ENCODE measurements at places on chromosomes 6 and 20. TPM values are rescaled to one million over a fixed set of nuclear protein-coding genes. Genes with fewer than 3 reads are reported as not detected.

- H3K4me3 ChIP-seq, result no peak overlapping the region
- H3K4me1 ChIP-seq, result no peaks in the 10 kb centered on the region
These were observed 20.9 kb upstream of the POM121L2 start for GRCh38 chr6:27332692-27333641.

DNA sequence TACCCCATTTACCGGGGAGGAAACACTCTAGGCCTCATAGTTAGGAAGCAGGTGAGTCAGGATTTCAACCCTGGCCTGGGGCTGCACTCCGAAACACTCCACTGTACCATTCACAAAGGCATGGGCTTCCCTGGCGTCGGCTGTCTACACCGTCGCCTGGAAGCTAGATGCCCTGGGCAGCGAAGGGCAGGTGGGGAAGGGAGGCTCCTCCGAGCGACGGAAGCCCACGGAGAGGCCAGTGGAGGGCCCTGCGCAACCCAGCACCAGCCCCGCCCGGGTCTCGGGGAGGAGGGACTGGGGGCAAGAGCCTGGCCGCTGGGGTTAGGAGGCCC, 16.1 kb downstream of the SDCBP2 start:
- no peak for DNase-seq
- H3K36me3 ChIP-seq, result no peaks in the 10 kb centered on the region
- peaks cover 10% of the 10 kb centered on the region for H3K4me1 ChIP-seq
- H3K27me3 ChIP-seq, result no peaks in the 10 kb centered on the region
- H3K27ac ChIP-seq, result no peak overlapping the region
- no peak overlapping the region for H3K4me3 ChIP-seq

DNA sequence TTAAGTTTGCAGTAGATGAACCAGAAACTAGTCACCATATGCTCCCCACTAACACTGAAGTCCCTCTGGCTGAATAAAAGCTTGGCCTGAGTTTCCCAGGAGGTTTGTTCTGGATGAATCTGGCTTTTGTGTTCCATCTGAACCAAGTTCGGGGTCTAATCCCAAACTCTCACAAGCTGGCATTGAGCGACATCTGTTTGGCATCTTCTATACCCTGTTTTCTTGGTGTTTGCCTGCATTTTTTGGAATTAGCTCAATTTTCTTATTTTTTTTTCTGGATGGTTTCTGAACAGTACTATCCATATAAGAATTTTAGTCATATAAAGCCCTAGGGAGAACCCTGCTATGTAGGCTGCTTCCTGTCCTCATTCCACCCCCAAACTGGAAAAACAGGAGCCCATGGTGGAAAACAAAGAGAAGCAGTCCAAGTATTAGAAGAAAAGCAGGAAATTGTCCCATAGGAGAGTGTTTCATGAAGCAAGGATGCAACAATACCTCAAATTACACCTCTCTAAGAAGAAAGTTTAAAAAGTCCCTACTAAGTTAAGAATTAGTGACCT, 737.1 kb downstream of the DHX35 start:
- no peak overlapping the region for H3K4me3 ChIP-seq
- no peak for DNase-seq
- H3K4me1 ChIP-seq, result peaks cover 9% of the 10 kb centered on the region
- H3K27me3 ChIP-seq, result no peaks in the 10 kb centered on the region

- H3K27ac ChIP-seq, result no peak overlapping the region
- DNase-seq, result no peak
- no peaks in the 10 kb centered on the region for H3K27me3 ChIP-seq
- no peak overlapping the region for H3K4me3 ChIP-seq
- no peaks in the 10 kb centered on the region for H3K4me1 ChIP-seq
These were observed 57.7 kb upstream of the FERMT1 start for GRCh38 chr20:6180531-6180930.

DNA sequence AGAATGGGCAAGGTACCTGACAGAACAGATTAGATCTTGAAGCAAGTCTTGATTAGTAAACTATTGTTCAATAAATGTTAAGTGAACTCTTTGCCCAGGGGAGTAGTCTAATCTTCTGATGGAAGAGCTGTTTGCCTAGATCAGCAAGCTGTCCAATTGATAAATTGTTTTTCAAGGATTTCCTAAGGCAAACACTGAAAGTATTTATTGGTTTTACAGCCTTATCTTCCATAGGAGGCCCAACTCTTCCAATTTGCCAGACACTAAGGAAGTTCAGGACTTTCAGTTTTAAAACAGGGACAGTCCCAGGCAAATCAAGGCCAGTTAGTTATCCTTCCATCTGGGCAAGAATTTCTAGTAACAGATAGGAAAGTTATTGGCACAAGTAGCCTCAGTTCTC, 1.8 kb upstream of the C6orf163 start:
- no peak overlapping the region for H3K27ac ChIP-seq
- H3K4me3 ChIP-seq, result no peak overlapping the region
- no peaks in the 10 kb centered on the region for H3K4me1 ChIP-seq
- no peaks in the 10 kb centered on the region for H3K27me3 ChIP-seq
- peaks cover 4% of the 10 kb centered on the region for H3K36me3 ChIP-seq
- no peak for DNase-seq

GRCh38 chr20:47347661-47348435, 8.7 kb downstream of the ZMYND8 start:
- H3K36me3 ChIP-seq, result no peaks in the 10 kb centered on the region
- H3K27ac ChIP-seq, result peak overlapping the region; percentile 100
- no peak for DNase-seq
- no peak overlapping the region for H3K4me3 ChIP-seq
- peaks cover 71% of the 10 kb centered on the region for H3K4me1 ChIP-seq

GRCh38 chr6:78577585-78577984, 289.8 kb upstream of the IRAK1BP1 start:
- H3K36me3 ChIP-seq, result no peaks in the 10 kb centered on the region
- H3K27ac ChIP-seq, result no peak overlapping the region
- no peaks in the 10 kb centered on the region for H3K4me1 ChIP-seq
- H3K27me3 ChIP-seq, result no peaks in the 10 kb centered on the region

SLC22A7 gene
- total RNA-seq, result not detected

ZNF343 gene
- total RNA-seq, result 6.1 TPM

FOXC1 gene
- 1.6 TPM for total RNA-seq

SLC35F1 gene
- total RNA-seq, result 0.29 TPM
